CD4-positive, alpha-beta T cell treated with Interferon gamma for 1 hour (primary cell): ENCODE measurements at places on chromosomes 4 and X.

DNA sequence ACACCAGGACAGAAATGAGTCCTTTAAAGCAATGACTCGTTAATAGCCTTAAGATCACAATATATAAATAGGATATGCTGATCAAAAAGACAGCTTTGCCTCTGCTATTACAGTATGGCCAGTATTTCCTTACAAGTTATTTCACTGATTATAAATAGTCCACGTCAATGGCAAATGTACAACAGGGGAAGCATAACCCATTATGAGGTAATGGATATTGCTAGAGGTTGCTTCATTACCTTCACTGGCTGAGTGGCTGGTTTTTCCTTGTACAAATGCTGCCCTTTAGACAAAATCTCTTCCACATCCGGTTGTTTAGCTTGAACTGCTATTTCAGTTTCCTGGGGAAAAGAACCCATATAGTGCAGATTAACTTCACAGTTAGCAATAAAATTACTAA lies 764.6 kb upstream of the FTHL17 start:
- no peak for DNase-seq

- DNase-seq = no peak
Measured at GRCh38 chr4:30881985-30882384, 161.8 kb downstream of the PCDH7 start.

DNA sequence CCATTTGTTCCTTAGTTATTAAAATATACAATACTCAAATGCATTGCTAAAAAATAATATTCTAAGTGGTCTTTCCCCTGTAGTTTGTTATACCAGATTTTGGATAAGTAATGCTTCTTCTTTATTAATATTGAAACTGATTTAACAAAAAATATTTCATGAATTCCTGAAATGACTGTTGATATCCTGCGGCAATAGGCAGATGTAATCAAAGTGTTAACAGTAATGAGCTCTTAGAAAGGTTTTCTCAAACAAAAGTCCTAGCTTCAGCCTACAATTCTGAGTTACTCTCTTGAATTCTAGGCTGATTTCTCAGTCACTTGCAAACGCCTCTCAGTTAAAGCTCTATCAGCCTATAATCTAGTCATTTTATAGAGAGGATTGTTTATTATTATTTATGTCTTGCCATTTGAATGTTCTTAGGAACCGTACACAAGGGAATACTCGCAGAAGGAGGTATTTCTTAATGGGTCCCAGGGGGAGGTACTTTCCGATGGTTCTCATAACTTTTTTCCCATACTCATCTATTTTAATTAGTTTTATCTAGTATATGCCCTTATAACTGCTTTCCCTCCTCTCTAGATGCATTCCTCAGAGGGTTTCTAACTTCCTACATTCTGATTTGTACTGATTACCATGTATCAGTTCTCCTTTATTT lies 96.8 kb downstream of the FNIP2 start:
- DNase-seq = no peak

DNA sequence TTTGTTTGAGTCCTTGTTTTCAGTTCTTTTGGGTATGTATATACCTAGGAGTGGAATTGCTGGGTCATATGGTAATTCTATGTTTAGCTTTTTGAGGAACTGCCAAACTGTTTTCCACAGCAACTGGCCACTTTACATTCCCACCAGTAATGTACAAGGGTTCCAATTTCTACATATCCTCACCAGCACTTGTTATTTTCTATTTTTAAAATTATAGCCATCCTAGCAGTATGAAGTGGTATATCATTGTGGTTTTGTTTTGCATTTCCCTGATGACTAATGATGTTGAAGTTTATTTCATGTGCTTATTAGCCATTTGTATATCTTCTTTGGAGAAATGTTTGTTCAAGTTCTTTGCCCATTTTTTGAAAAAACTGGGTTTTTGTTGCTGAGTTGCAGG lies 39.6 kb downstream of the TMEM164 start:
- DNase-seq = no peak

GRCh38 chr4:95362906-95363558 lies 185.7 kb downstream of the UNC5C start:
- DNase-seq = no peak

DNA sequence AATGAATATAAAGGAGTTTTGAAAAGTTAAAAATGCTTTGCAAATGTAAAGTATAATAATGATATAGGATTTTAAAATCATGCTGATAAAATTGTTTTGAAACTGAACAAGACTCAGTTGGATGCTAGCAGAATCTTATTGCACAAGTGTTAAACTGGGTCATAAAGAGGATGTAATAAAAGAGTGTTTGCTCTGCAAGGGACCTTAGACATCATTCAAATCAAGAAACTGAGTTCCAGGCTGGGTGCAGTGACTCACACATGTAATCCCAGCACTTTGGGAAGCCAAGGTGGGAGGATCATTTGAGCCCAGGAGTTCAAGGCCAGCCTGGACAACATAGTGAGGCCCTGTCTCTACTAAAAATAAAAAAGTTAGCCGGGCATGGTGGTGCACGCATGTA lies 27.5 kb upstream of the DUSP21 start:
- DNase-seq = no peak

DNA sequence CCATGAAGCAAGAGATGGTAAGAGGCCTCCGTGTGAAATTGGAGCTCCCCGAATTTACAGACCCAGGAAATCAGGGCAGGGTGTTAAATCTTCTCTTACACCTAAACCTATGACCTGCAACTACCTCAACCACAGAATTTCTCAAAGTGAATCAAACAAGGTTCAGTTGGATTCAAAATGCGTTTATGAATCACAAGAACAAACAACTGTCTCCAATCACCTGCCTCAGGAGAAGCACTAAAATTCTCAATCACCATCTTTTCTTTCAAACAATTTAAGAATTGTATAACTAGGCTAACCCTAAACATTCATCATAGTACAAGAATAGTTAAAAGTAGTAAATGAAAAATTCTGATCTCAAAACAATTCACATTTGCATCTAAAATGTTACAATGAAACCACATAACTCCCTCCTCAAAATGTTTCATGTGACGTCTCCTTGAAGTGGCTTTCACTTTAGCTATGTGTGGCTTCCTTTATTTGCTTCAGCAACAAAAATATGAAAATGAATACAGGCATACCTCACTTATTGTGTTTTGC lies 19.2 kb downstream of the PPP3CA start:
- DNase-seq = no peak
